Suppressor macrophage (primary cell): ENCODE measurements at places on chromosomes 6 and 20.

GRCh38 chr6:78746457-78746856 is 120.9 kb upstream of the IRAK1BP1 start:
- no peak for DNase-seq

- no peak for DNase-seq
These were observed 132.0 kb upstream of the JAG1 start for GRCh38 chr20:10805764-10806163.

DNA sequence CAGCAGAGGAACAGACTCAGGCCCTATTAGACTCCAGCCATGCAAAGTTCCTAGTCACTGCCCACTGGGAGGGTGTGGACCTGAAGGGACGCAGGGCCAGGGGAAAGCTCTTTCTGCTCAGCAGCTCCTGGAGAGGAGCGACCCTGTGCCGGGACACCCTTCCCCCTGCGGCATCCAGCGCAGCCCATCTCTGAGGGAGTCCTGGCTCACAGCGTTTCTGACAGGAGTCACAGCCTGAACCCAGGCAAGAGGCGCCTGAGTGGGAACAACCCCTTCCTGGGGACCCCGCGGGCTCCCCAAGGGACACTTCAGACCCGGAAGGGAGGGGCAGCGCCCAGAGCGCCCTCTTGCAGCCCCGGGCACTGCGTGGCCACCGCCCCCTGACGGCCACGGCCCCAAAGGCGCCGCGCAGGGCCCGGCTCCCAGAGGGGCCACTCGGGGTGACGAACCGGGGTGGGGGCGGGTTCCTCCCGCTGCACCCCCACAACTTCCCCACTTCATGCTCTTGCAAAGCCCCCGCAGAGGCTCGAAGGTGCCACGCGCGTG is 862 bp downstream of the UCKL1 start:
- peak; percentile 50 for DNase-seq

- peak; percentile 65 for DNase-seq
These were observed 223.2 kb downstream of the PRL start for GRCh38 chr6:22073516-22074198.

DNA sequence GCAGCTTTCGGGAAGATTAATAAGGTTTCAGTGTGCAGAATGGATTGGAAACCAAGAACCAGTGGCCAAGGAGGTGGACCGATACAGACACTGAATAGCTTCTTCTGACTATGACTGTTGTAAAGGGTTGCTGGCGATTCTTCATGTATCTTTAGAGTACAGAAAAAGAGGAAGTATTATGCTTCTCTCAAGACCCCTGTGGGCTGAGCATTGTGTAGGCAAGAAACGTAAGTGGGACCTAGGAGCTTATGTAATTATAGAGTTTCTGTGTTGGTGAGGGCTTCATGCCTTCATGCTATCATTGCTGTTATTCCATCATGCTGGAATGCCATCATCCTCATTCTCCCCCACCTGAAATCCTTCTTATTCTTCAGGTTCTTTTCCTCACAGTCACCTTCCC is 105.4 kb upstream of the AKIRIN2 start:
- DNase-seq: peak; percentile 40

DNA sequence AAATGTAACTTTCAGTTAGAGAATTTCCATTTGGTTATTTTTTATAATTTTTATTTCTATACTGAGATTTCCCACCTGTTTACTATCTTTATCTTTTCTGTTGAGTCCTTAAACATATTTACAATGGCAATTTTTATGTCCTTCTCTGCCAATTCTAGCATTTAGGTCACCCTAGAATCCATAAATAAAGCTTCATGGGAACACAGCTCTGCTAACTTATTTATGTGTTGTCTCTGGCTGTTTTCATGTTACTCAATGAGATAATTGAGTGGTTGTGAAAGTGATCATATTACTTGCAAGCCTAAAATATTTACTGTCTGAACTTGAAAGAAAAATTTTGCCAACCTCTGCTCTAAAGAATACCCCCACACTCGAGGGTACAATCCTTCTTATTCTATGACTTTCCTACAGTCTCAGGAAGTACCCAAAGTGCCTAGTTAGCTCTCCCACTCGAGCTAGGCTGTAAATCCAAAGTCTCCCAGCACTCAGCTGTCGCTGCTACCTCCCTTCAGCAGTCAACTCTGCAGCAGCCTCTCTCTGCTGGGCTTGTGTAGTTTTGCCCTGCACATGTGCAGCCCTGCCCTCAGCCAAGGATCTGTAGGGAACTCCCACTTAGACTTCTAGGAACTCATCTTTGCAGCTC is 53.5 kb upstream of the GCLC start:
- no peak for DNase-seq

GRCh38 chr6:122740936-122741335 is 38.6 kb upstream of the FABP7 start:
- no peak for DNase-seq

GRCh38 chr6:41122373-41122772 is 31.8 kb downstream of the TREML1 start:
- DNase-seq: no peak

DNA sequence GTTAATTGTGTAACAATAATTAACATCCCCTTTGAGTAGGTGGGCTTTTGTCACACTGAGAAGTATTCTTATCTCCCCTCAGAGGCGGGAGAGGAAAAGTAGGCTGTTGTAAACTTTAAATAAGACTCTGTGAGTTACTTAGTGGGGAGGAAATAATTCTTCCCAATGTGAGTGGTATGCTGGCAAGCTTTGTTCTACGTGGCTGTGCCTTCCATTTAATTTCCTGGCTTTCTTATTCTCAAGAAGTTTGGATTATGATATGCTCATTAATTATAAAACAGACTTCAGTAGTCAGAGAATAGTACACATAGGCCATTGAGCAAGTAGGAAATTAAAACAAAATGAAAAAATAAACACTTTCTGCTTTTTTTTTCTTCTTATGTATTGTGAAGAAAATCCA is 19.1 kb downstream of the ADGRB3 start:
- DNase-seq: no peak

DNA sequence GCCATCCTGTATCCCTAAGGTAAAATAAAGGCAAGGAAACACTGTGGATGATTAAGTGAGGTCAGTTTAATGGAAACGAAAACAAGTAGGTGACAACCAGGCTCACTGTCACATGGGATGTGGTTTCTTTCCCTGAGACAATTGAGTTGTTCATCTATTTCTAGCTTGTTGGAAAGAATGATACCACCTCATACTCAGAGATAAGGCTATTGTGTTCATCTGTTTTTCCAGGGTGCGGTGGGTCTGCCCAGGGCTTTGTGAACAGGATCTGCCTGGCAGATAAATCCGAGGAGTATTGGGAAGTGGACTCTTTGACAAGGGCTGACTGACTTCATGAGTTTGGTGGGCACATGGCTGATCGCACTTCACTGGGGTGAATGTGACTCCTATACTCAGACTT is 80.8 kb upstream of the TIAM2 start:
- no peak for DNase-seq

GRCh38 chr20:58747211-58747610 is 54.6 kb downstream of the NPEPL1 start:
- no peak for DNase-seq

DNA sequence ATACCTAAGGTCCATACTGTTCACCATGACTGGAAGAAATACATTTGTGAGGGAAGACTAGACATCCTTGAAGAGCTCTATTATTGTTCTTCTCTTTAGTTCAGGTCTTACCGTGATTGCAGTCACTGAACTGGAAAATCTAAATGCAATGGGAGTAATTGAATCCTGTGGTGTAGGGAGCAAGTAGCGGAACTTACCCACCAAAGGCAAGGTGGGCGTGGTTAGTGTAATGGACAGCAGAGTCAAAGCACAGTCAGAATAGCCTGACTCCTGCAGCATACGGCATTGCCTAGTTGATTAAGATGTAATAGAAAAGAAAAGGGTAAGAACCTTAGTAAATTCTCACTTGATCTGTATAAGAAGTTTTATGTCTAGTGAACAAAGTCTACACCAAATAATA is 679.7 kb upstream of the EPHA7 start:
- DNase-seq: no peak

- no peak for DNase-seq
These were observed 30.6 kb downstream of the MAP3K4 start for GRCh38 chr6:161021998-161022743.

- DNase-seq: no peak
These were observed 1.2 kb downstream of the DDR1 start for GRCh38 chr6:30885481-30885998.

GRCh38 chr20:43529051-43529450 is 21.6 kb downstream of the L3MBTL1 start:
- DNase-seq: no peak

- DNase-seq: no peak
These were observed 7.8 kb downstream of the UBE3D start for GRCh38 chr6:83057705-83058321.
